ENCODE measurements at places on chromosomes 4 and X.
A peak's percentile ranks its signal among the peaks of the same experiment; 100 is the strongest.

DNA sequence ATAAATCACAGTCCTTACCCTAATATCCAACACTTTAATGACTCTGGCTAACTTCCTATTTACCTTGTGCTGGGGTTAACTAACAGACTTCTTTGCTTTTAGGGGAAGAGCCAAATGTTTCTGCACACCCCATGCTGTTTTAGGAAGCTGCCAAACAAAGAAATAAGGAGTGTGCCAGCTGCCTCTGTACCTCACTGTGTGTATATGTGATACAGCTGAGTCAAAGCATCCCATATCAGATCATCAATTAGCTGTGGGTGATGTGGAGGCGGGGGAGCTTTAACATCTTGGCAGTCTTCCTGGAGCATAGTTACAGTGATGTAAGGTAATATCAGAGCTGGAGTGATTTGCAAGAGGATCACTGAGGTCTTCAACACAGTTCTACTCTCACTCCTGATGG lies 95.4 kb downstream of the COL25A1 start:
- no peak for DNase-seq

- no peak for DNase-seq
Measured at GRCh38 chrX:80556148-80556547, 135.9 kb downstream of the TENT5D start.

DNA sequence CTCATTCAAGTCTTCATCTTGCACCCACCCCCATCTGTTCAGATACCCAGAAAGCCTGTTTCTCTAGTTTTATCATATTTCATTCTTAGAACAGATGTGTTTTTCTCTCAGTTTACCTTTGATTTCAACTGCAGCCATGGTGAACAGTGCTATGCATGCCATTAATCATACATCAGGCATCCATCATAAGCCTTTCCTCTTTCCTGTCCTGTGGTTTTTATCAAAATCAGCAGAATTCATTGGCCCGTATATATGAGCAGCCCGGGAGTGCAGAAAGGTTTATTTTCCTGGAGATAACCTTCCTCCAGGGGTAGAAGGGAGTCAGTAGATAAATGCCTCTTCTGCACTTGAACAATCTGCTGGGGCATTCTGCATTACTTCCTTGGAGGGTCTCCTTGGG lies 65.7 kb downstream of the IL21 start:
- DNase-seq, result no peak

GRCh38 chr4:138639018-138639741 lies 376.4 kb upstream of the NOCT start:
- no peak for DNase-seq

GRCh38 chr4:140529434-140529833 lies 5.5 kb downstream of the ELMOD2 start:
- no peak for DNase-seq

DNA sequence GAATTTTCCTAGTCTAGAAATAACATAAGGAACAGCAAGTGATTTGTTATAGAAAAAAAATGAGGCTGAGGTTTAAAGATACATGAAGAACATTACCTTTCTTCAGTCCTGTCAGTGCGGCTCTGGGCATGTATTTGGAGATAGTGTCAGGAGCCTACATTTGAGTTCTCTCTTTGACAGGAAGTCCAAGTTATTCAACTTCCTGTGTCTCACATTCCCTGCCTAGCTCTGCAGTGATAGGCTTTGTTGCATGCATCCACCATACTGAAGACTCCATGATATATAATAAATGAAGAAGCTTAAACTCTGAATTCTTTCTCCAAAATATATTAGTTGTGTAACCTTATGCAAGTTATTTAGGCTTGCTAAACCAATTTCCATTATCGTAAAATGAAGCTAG lies 148.7 kb downstream of the RELL1 start:
- DNase-seq, result no peak

DNA sequence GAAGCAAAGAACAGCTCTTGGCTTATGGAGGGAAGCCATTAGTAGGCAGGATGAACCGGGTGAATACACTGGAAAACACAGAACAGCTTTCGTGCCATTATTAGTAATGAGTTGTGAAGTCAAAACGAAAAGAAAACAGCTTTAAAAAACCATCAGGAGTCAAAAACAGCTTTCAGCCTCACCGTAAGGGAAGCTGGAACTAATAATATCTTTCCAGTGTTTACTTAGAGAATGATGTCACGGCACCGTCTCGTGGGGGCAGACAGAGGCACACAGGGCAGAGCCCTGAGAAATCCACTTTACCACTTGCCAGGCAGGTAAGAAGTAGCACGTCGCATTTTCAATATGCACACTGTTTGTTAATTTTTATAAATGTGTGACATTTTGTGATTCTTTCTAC lies 37.9 kb upstream of the HMX1 start:
- DNase-seq, result peak; percentile 15

- DNase-seq, result no peak
Measured at GRCh38 chr4:130214268-130214667, 1118.3 kb downstream of the C4orf33 start.

DNA sequence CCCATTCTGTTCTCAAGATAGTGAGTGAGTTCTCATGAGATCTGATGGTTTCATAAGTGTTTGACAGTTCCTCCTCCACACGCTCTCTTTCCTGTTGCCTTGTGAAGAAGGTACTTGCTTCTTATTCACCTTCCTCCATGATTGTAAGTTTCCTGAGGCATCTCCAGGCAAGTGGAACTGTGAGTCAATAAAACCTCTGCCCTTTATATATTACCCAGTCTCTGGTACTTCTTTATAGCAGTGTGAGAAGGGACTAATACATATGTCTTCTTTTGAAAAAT lies 58.4 kb downstream of the CFAP299 start:
- DNase-seq, result no peak

GRCh38 chr4:52032005-52032404 lies 6.1 kb downstream of the SGCB start:
- DNase-seq, result no peak

GRCh38 chrX:13540602-13541001 lies 28.8 kb upstream of the EGFL6 start:
- no peak for DNase-seq

- DNase-seq, result no peak
Measured at GRCh38 chr4:134702374-134702773, 500.8 kb upstream of the PABPC4L start.

- DNase-seq, result no peak
Measured at GRCh38 chrX:30504309-30504708, 73.3 kb downstream of the TASL start.

DNA sequence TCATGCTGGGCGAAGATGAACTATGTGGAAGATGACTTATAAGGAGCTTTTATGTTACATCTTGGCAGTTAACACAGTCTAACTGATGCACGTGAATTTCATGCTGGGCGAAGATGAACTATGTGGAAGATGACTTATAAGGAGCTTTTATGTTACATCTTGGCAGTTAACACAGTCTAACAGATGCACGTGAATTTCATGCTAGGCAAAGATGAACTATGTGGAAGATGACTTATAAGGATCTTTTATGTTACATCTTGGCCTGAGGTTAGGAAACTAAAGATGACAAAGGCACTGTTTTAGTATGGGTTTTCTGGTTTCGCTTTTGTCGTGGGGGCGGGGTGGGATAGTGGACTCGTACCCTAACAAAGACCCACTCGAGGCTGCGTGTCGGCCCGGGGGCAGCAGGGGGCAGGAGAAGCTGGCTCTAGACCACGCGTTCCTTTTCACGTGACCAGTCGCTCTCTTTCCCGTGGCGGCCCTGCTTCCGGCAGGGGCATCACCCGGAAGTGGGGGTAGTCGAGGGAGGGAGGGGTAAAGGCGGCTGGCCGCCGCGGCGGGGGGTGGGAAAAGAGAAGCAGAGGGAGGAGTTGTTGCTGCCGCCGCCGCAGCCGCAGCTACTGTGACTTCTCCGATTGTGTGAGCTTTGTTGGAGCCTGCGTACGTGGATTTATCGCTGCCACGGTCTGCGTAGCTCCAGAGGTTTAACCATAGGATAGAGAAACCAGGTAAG lies at the start of gene ATP7A:
ATP7A (plus strand) TSS at position 586 of the 733 bp plus-strand sequence. CDS start 60,949 bp downstream, outside the sequence.
- peak; percentile 96 for DNase-seq

DNA sequence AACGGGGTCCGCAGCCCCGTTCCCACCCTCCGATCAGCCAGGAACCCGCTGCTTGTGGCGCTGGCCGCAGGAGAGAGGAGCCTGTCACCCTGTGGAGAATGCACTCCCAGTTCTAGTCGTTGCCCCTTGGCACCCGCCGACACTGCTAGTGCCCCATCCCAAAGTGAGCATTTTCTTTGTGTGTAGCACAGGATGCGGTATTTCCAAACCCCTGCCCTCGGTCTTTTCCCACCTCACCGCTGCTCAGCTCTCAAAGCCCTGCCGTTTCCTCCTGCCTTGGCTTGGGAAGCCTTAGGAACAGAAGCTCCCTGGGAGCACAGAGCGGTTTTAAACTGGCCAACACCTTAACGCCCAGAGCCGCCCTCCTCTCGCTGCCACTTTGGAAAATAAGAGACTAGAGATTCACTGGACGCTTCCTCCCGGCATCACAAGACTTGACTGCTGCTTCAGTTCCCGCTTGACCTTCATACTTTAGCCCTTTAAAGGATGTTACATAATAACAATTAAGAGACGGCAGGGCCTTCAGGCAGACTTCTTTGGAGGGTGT lies 772 bp downstream of the CYP4V2 start:
- peak; percentile 72 for DNase-seq

DNA sequence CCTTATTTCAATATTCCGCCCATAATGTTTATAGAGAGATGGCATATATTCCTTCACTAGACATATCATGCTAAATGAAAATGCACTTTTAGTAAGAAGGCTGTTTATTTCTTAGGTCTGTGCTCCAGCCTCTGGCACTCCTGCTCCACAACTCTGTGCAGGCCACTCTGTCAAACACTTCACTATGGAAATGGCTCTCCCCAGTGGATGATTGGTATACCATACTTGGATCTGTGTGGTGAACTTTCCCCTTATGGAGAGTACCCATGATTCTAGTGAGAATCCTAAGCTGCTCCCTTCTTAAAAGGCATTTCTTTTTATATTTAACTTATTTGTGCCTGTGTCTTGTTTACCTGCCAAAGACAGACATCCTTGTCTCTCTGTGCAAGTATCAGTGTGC lies 480.1 kb upstream of the GALNT7 start:
- no peak for DNase-seq

DNA sequence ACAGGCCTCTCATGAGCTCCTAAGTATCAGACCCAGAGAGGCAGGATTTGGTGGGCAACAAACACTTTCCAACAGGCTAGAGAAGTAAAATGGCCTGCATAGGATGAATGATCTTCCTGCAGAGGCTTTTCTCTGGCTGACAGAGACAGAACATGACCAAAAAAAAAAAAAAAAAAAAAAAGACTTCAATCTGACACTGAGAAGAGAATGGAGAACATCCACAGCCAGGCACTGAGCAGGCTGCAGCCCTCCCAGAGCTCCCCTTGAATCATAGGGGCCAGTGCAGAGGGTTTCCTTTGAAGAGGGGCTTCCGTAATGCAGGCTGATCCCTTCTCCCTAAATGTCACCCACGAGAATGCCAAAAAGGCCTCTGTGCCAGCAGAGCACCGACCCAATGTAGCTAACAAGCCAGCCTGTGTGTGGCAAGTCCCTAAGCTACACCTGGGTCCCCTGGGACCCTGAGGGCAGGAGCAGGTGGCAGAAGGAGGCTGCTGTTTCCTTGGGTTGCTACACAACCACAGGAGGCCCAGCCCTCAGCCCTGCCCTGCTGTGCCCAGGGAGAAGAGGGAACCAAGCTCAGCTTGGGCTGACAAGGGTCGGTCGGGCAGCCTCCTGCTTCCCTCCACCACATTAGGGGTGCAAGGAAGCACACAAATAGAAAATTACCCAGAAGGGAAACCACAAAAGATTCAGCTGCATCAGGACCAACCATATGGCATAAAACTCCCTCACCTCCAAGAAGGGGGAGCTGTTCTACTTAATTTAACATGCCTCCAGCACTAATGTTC lies 55.6 kb downstream of the MAP7D2 start:
- no peak for DNase-seq

GRCh38 chr4:171721937-171722336 lies 91.3 kb upstream of the GALNTL6 start:
- peak; percentile 62 for DNase-seq

DNA sequence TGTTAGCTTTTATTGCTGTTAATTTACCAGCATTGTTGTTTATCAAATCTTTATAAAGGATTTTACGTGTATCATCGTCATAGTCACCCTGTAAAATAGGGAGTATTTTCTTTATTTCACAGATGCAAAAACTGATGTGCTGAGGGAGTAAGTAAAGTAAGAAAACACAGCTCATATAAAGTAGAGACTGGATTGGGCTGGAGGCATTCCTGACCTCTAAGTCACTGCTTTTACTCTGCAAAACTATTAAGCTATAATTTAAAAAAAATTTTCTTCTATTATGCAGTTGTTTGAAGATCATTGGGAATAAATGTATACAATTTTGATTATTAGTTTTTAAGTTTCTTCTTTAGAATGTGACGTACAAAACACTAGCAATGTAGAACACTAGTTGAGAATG lies 45.9 kb downstream of the NUDT6 start:
- no peak for DNase-seq

DNA sequence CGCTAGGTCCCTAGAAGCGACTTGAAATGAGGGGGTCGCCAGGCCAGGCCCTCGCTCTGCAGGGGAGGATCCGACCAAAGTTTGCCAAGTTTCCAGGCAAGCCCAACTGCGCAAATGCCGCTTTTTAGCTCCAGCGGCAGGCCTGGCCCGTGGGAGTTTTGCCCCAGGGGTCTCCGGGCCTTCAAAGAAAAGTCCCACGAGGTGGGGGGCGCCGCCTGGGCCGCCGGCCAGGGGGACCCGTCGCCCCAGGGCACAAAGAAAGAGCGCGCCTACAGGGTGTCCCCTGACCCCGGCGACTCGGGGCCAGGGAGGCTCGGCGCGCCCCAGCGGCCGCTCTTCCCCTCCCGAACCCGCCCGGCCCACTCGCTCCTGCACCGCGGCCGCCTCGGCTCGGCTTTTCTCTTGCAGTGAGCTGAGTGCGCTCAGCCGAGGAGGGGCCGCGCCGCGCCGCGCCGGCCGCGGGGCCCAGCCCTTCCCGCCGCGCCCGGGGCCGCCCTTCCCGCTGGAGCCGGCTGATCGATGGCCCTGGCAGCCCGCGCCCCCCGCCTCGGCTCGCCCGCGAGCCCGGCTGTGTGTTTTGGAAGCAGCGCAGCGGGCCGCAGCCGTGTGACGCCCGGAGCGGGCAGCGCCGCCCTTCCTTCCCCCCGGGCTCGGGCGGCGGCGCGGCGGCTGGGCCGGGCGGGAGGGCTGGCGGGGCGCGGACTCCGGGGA lies 754 bp upstream of the KLF3 start:
- DNase-seq, result no peak

- no peak for DNase-seq
Measured at GRCh38 chrX:78321809-78322208, 5.6 kb downstream of the CYSLTR1 start.

DNA sequence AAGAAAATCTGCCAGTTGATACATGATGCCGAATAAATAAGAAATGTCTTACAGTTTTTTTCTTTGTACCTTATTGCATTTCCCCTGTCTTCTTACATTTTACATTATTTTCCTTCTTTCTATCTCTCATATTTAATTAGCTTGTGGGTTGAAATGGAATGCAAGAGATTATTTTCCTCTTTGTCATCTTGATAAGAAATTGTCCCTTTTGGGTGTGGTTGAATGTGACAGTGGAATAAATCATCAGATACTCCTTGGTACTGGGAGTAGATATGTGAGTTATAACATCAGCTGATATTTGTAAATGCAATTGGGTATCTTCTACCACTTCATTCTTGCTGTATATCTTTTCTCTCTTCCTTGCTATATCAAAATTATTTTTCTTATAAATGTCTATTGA lies 997.4 kb downstream of the RAPGEF2 start:
- no peak for DNase-seq

- peak; percentile 81 for DNase-seq
Measured at GRCh38 chr4:110484767-110485166, 8.8 kb downstream of the ENPEP start.
